ENCODE measurements at places on chromosomes 7 and 10.

DNA sequence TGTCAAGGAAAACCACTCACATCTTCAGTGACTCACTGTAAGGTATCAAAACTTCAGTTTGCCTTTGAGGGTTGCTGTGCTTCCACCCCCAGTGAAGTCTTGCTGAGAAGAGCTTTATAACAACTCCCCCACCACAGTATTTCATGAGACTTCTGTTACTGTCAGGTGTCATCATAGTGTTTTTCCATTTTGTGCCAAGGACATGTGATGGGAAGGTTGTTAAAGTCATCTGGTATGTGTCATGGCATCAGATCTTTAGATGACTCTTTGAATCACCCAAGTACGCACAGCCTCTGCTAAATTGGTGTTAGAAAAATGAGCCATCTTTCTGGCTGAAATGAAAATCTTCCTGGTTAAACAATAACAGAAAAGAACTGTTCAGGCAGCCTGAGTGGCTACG lies 115.0 kb upstream of the CCDC6 start:
- no peak for DNase-seq

GRCh38 chr7:134892963-134893362 lies 93.3 kb upstream of the AGBL3 start:
- DNase-seq = no peak

DNA sequence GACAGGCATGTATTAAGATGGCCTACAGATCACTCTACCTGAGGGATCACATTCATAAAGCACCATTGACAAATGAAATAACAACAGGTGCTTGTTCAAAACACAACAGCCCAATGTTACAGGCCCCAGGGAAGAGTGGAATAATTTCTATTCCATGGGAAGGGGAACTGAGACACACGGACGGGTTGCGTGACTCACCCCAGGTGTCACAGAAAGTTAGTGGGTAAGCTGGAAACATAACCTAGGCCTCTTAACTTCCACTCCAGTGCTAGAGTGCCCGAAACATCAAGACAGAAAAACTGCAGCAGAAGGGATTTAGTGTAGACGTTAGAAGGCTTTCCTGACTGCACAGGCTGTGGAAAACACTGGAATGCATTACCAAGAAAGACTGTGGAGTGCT lies 48.3 kb downstream of the SLC37A3 start:
- DNase-seq = no peak

DNA sequence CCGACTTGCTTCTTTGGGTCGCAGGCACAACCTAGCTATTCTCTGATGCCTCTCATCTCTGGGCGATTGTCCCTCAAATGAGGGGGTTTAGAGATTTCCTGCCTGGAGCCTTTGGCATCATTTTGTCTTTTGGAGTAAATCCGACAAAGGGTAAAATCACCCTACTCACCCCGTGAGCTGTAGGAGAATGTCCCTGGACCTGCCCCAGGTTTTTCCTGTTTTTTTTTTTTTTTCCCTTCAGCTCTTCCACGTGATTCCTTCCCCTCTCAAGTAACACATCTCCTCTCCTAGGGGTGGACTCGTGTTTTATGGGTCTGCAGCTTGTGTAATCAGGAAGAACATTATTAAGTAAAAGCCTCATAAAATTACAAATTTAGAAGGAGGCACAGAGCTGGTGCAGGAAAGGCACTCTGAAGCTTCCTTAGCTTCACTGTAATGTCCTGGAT lies 128.4 kb upstream of the ZNF746 start:
- DNase-seq = no peak

DNA sequence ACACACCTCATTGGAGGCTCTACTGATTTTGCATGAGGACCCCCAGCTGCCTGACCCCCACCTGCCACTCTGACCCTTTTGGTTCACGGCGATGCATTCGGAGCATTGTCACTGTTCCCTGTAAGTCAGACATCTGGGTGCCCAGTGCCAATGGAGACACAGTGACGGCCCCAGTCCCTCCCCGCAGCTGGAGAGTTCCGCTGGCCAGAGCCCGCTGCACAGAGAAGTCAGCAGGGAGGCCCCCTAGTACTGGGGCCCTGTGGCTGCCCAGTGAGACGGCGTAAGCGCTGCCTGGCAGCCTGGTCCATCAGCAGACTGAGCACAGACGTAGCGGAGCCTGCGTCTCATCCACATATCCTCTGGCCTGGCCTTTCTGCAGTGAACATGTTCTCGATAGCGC lies 77.5 kb downstream of the NKX6-2 start:
- DNase-seq = no peak

- DNase-seq = no peak
Measured at GRCh38 chr10:590721-591120, 98.7 kb downstream of the DIP2C start.
